ENCODE measurements at places on chromosomes 2 and 18.

DNA sequence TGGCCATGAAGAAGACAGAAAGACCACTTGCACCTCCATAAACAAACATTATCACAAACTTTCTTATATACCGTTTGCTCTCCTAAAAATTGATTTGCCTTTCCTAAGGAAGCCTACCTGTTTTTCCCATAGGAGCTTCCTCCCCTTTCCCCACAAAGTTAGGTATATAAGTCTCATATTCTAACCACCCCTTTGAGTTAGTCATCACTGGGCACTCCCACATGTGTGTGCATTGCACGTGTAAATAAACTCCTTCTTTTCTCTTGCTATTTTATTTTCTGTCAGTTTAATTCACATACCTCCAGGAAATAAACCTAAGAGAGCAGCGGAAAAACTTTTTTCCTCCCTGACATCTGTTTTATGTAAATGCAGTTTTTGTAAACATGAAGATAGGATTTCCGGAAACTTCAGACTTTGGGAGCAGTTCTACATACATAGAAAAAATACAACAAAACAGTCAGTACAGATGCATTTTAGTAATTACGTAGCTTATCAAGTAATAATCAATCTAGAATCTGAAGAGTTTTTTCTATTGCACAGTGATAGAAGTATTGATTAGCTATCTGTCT lies 46.6 kb downstream of the PLCL1 start:
- no peak for DNase-seq

GRCh38 chr2:181889776-181890175 lies 1.8 kb upstream of the ITPRID2 start:
- DNase-seq, result no peak

DNA sequence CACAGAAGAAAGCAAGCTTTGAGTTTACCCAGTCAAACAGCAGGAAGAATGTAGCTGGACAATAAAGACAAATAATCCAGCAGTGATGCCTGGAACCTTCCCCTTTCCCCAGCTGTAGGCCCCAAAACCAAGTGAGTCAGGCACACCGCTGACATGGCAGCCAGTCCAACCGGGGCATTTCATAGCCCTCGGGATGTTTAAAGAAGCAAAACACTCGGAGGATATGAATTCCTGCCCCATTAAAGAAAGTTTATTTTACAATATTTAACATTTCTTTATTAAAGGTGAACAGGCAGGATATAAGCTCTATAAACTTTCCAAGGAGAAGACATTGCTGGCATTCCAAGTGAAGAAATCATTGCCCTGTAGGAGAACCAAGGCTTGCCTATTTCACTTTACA lies 507.6 kb upstream of the TNP1 start:
- no peak for DNase-seq

DNA sequence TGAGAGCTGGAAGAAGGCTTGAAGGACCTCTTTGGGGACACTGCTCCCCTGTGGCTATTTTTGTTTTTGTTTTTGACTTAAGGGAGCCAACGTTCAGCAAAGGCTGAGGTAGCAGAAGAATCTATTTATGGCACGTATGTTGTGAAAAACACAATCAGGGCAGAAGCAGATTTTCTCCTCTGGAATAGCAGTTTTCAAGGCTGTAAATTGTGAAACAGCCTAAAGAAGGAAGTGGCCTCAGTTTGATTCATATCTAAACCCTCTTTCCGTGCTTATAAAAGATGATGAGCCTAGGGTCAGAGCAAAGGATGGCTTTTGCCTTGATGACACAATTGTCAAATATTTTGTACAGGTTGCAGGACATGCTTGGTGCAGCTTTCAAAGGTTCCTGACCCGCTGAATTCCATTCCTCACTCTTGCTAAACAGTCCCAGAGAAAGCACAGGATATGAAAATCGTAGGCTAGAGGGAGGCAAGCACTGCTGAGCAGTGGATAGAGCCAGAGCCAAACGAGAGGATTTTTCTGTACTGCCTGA lies 106.2 kb upstream of the DLX2 start:
- peak; percentile 73 for DNase-seq

DNA sequence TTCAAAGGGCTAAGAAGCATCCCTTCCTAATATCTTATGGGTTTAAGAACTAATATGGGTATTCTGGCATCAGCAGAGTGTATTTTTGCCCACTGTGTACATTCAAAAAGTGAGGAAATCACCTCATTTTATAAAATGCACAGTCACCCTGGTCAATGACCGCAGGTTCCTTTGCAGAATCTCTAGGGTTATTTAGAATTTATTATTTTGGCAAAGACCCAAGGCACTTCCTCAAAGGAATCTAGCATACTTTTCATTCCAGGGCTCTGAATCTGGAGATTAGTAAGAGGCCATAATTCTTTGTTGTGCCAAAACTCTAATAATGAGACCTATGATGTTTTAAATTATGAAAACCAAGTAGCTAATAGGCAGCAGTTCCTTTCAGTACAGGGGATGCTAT lies 27.2 kb upstream of the CDH2 start:
- no peak for DNase-seq

Measured in inflammatory macrophage treated with lipopolysaccharide for 4 hours (primary cell).